ENCODE measurements at places on chromosomes 6 and 20.
A peak's percentile ranks its signal among the peaks of the same experiment; 100 is the strongest.

- DNase-seq, result peak; percentile 56
Observed at GRCh38 chr20:59985864-59986263, 27.6 kb downstream of the CDH26 start.

GRCh38 chr6:17886891-17887290 is 100.5 kb downstream of the KIF13A start:
- no peak for DNase-seq

- DNase-seq, result no peak
Observed at GRCh38 chr6:32597024-32597423, 7.4 kb upstream of the HLA-DRB1 start.

GRCh38 chr6:80151635-80152034 is 45.2 kb downstream of the BCKDHB start:
- no peak for DNase-seq

DNA sequence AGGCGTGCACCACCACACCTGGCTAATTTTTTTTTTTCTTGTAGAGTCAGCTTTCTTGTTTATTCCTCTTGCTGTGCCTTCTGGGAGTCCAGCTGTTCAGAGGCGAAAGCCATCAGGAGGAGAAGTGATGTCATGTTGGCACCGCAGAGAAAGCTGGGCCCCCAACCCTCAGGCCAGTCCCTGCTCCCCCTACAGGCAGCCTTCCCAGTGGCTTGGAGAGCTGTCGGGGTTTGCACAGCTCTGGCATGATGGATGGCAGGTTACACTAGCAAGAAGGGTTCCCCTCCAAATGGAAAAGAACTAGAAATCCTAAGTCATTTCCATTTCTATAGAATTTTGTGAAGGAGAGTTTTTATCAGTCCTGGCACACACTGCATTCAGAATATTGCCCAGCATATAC is 72.6 kb downstream of the C6orf52 start:
- no peak for DNase-seq

GRCh38 chr6:33595001-33595846 is 15.1 kb upstream of the BAK1 start:
- DNase-seq, result no peak

- DNase-seq, result no peak
Observed at GRCh38 chr6:36924131-36924530, 30.4 kb upstream of the PI16 start.
